Cortex of kidney (tissue), 1 donor: ENCODE measurements at places on chromosomes 1 and 21.

- no peak for DNase-seq
Observed at GRCh38 chr21:31447505-31447904, 103.4 kb upstream of the TIAM1 start.

DNA sequence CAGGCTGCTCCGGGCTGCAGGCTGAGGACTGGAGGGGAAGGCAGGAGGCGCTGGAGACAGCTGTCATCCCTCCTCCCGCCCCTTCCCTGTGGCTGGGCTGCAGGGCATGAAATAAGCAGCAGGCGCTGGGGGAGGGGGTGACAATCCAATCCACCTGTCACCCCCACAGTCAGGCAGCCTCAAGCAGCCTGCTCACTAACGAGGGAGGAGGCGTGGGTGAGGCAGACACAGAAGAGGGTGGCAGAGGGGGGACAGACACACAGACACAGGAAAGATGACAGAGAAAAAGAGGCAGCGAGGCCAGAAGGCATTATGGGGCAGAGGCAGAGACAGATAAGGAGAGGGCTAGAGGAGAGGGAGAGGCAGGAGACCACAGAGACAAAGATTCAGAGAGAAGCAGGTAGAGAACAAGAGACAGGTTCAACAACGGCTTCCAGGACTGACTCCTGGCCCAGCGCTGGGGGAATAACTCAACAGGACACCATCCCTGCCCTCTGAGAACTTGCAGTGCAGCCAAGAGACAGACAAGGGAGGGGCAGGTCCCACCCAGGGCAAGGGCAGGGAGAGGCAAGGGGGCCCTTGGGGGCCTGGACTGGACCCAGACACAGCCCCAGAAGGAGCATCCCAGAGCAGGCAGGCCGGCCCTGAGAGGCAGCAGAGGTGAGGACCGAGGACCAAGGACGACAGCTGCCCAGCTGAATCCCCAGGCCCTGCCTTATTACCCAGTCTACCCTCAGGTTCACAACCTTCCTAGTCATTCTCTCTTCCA is 11.2 kb downstream of the MEF2D start:
- no peak for DNase-seq

DNA sequence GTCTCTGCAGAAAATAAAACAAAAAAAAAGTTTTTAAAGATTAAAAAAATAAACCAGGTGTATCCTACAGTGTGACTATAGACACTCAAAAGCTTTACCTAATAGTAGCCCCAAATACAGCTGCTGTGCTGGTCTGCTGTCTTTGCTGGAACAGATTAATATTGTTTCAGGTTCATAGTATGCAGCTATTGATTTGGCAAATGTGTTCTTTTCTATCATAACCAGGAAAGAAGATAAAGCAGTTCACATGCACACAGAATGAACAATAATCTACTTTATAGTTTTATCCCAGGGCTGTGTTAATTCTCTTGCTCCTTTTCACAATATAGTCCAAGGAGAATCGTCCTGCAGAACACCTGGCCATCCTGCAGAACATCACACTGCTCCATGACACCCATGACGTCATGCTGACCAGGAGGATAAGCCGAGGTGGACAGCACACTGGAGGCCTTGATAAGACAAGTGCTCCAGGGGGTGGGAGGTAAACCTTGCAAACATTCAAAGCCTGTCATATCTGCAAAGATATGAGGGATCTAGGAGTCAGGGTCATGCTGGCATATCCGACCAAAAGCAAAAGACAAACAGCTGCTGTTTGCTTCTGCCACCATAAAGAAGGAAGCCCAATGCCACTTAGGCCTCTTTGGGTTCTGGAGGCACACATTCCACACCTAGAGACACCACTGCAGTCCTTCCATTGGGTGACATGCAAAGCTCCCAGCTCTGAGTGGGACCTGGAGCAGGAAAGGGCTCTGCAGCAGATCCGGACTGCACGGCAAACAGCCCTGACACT is 86.1 kb upstream of the SLC2A1 start:
- no peak for DNase-seq

GRCh38 chr1:105652109-105652508 is 1404.4 kb upstream of the PRMT6 start:
- DNase-seq = no peak

DNA sequence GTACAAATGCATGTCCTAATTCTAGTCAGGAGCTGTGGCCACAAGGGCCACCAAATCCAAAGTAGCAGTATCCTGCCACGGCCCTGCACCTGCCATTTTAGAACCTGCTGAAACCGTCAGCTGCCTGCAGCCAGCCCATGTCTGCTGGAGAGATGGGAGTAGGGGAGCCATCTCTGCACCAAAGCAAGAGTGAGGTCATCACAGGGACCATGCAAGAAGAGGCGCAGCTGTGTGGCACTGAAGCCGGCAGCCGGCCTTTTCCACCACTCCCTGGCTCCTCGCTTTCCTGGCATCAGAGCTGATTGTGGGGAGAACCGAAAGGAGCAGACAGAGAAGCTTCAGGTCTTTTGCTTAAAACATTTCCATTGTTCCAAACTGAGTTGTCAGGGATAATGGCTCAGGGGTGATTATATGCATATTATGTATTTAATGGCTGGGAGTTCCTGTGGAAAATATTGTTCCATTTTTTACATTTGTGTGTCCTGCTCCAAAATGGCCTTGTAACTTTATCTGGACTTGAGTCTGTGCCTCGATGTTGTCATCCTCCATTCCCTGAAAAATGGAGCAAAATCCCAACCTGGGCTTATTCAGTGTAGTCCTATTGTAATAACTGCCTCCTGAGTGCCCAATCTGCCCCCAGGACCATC is 18.7 kb upstream of the NBL1 start:
- no peak for DNase-seq
